ENCODE measurements at places on chromosomes 2 and 18.

- DNase-seq, result no peak
These were observed 368.4 kb upstream of the HS6ST1 start for GRCh38 chr2:128686881-128687555.

DNA sequence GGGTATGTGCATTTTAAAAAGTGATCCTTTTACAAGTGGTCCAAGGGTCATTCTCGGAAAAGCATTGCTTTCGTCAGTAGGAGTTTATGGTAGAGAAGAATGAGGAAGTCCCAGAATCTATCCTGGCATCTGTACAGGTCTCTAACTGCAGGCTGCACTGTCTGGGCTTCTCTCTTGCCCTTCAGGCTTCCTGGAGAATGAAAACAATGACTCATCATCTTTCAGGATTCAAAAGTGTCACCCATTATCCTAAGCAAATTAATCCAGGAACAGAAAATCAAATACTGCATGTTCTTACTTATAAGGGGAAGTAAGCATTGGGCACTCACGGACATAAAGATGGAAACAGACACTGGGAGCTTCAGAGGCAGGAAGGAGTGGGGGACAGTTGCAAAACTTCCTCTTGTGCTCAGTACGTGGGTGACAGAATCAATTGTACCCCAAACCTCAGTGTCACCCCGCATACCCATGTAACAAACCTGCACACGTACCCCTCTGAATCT, 60.2 kb upstream of the TXNDC2 start:
- DNase-seq, result no peak

GRCh38 chr2:193240752-193241151, 1046.0 kb upstream of the TMEFF2 start:
- no peak for DNase-seq

GRCh38 chr2:214881647-214882202, 72.2 kb upstream of the BARD1 start:
- DNase-seq, result no peak

DNA sequence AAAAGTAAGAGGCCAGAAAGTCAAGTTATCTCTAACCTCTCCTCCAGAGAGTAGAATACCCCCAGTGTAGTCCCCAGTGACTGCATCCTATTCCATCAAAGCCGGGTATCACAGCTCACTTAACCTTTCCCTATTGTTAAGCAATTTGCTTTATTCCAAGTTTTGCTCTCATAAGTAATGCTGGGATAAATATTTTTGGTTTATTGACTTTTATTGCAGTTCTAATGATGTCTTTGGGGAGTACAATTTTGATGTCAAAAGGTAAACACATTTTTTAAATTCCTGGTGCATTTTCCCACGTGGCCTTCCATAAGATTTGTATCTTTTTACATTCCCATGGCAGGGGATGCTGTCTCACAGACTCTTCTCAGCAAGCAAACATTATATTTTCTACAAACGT, 43.3 kb downstream of the CMPK2 start:
- no peak for DNase-seq

- DNase-seq, result no peak
These were observed 91.5 kb downstream of the ARHGEF33 start for GRCh38 chr2:38981003-38981669.

DNA sequence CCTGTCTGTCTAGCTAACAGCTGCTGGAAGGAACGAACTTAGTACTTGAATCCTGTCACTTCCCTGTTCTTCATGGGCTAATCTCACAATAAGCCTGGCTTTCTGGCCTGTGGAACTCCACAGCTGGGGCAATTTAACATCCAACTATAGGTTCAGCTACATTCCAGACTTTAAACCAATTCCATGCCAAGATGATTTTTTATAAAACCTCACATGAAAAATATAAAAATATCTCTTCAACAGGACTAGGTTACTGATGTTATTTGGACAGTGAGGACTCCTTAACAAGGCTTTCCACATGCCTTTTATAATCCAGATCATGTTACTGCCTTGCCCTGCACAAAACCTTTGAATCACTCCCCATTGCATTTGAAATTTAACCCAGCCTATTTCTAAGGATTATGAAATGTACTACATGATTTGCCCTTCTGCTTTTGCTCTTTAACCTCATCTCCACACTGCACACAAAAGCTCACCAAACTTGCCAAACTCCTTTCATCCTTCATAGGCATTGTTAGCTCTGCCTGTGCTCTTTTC, 863.2 kb upstream of the CHAC2 start:
- DNase-seq, result no peak

- DNase-seq, result no peak
These were observed 34.1 kb upstream of the IL1RL1 start for GRCh38 chr2:102277202-102277700.

- DNase-seq, result no peak
These were observed 298.0 kb downstream of the DSEL start for GRCh38 chr18:67218556-67218955.

Data from stimulated activated CD4-positive, alpha-beta T cell treated with anti-CD3 and anti-CD28 coated beads, Interleukin-12 subunit alpha, Interleukin-12 subunit beta, amount 100 ng/mL, for 24 hours (primary cell).